ENCODE measurements at places on chromosomes 1 and 21.

DNA sequence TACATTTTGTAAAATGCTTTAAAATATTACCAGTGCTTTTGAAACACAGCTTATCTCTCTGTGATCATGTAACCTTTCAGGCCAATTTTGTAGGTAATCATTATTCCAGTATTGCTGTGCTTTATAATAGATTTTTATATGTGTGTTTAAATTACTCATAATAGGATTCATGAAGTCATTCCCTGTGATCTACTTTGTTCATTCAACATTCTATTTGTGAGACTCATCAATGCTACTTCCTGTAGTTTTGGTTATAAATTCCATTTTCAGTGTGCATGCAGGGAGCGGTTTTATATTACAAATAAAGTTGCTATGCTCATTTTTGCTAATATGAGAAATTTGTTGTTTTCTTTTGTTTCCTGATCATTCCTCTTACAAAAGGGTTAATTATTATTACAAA is 4.1 kb upstream of the OR2M5 start:
- DNase-seq = no peak

GRCh38 chr1:9984253-9984652 is 12.8 kb upstream of the RBP7 start:
- no peak for DNase-seq

DNA sequence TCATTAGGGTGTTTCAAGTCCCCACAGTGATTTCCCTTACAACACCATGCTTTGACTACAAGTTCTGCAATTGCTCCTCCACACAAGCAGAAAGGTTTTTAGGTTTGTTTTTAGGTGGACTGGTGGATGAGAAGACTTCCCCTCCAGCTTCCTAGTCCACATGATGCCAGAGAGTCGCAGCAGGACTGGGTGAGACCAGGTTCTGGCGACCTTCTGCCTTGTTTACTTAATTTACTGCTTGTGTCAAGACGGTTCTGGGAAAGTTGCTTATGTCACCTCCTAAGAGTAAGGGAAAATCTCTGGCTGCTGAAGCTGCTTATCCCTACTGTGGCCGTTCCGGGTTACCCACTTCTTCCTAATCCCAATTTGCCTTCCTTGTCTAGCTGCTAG is 76.4 kb downstream of the GLUL start:
- no peak for DNase-seq

DNA sequence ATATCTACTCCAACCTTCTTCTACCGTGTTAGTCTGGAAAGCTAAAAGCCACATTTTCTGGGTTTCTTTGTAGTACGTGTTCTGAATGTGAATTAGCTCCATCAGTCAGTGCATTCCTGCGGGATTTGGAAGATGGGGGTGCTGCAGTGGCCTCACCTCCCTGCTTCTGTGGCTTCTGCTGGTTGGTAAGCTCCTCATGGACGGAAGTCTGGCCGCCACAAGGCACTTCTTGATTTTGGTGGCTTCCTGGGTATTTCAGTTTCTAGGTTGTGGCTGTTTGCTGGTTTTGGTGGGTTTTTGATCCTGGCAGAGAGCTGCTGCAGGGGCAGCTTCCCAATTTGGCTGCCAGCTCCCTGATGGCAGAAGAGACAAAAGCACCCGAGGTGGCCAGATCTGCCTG is 20.9 kb upstream of the TACSTD2 start:
- no peak for DNase-seq

GRCh38 chr1:246058466-246058865 is 448.6 kb downstream of the SMYD3 start:
- DNase-seq = no peak

DNA sequence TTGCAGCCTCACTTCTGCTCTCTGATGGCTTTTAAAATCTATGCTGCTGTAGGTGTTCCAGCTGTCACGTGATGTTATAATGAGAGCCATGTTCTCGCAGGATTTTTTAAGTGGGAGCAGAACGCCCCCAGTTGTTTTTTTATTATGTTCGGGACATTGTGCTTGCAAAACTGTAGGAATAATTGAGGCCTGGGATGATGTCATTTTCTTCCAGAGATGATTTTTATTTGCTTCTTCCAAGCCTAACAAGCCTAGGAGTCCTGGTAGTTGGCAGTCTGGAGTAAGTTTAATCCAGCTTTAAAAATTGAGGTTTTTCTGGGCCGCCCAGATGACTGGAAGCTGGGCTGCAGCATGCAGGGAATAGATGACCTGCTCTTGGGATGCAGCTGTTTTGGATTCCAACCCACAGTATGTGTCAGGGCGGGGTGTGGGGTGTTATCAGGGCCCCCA is 34.6 kb upstream of the CHIT1 start:
- DNase-seq = no peak

GRCh38 chr1:226223786-226224244 is 351 bp downstream of the MIXL1 start:
- DNase-seq = peak; percentile 69
